ENCODE measurements at places on chromosomes 1 and 21.

GRCh38 chr21:21767276-21767675 lies 769.1 kb downstream of the NCAM2 start:
- no peak for DNase-seq

DNA sequence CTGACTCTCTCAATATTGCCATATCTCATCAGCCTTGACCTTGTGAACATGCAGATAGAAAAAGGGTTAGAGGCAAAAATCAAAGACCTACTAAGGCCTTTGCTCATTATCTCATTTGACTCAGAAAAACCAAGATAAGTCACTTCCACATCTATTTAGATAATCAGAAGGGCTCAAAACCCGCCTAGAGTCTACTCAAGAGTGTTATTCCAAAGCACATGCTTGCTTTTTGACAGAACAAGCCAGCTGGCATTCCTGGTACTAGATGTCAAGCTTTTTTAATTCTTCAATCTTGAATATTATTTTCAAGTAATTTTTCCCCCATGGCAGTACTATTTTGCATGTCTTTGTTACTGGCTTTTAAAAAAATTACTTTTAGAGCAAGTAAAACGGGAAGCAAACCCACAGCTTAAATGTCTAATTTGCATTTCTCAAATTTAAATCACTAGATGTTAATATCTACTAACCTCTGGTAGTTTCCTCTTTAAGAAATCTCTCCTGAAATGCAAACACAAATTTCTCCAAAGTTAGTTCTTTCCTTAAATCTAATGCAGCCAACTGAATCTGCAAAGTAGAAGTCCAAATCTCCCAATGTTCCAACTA lies 51.5 kb downstream of the APP start:
- DNase-seq, result no peak

GRCh38 chr1:238619652-238620051 lies 728.9 kb upstream of the ZP4 start:
- no peak for DNase-seq

- DNase-seq, result no peak
Measured at GRCh38 chr1:46070164-46070814, 62.1 kb downstream of the PIK3R3 start.

DNA sequence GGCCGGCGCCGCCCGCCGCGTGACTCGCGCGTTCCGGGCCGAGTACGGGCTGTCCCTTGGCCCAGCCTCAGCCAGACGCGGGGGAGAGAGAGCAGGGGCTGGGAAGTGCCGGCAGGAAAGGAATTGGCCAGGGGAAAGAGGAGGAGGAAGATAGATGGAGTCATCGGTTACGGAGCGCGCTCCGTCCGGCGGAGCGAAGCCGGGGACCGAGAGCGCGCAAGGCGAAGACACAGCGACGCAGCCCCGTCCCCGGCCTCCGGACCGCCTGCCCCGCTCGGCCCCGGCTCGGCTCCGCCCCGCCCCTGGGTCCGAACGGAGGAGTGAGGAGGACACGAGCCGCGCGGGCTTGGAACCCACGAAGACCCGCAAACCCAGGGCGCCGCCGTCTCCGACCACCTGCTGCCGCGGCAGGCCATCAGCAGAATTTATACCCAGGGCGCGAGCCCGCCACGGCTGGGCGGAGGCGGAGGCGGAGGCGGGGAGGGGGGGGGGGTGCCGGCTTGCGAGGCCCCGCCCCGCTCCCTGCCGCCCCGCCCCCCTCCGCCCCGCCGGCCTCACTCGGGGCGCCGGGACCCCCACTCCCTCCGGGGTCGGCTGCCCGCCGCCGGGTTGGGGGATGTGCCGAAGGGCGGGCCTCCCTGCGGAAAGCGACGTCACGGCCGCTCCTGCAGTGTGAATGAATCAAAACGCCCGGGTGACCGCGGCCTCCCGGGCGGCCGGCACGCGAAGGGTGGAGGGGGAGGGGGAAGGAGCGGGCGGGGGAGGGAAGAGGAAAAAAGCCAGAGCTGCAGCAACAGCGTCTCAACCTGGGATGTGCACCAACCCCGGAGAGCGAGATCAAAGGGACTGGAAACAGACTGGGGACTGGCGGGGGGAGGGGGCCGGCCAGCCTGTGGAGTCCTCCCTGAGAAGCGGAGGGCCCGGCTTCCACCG lies at the start of gene LHX4:
TSS of gene LHX4 (plus strand) at position 782 of the 933 bp plus-strand sequence. CDS start 266 bp downstream, outside the sequence.
- DNase-seq, result peak; percentile 41

DNA sequence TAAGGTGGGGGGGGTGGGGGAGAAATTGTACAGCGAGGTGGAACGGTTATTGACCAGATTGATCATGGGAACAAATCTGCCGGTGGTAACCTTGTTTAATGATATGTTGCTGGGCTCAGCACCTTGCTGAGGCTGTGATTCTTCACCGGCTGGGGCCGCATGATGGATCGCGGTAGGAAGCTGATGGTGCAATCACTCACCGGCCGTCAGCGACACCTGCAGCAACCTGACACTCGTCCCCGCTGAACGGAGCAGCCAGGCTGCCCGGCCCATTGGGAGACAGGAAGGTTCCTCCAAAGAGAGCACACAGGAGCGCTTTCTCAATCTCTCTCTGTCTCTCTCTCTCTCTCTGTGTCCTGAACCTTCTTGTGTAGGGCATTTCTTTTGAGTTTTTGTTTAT lies 128.5 kb upstream of the RRP15 start:
- DNase-seq, result no peak

GRCh38 chr1:204621396-204621795 lies 64.1 kb downstream of the LRRN2 start:
- DNase-seq, result no peak

DNA sequence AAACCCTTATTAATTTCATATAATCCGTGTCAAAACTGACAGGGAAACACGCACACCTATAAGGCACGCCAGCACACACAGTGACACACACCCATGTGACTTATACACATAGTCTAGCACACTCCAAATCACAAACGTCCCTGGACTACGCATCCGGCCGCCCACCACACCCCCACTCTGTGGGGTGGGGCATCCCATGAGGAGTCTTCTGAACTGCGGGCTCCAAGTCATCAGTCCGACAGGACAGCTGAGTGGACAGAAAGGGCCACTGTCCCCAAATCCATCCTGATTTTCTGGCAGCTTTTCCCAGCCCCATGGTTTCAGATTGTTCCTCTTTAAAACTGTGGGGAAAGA lies 829 bp downstream of the PEA15 start:
- DNase-seq, result no peak

- DNase-seq, result no peak
Measured at GRCh38 chr1:157671895-157672294, 28.7 kb downstream of the FCRL3 start.

Measured in NCI-H2227 treated with DMSO at 0.1 percent for 48 hours (cell line).